Stimulated activated CD4-positive, alpha-beta T cell treated with anti-CD3 and anti-CD28 coated beads, Interleukin-1b, Interleukin-23, amount 100 ng/mL, for 24 hours (primary cell): ENCODE measurements at places on chromosomes 5 and 9.

- DNase-seq, result no peak
Observed at GRCh38 chr9:107760469-107761242, 271.1 kb upstream of the KLF4 start.

- DNase-seq, result peak; percentile 1
Observed at GRCh38 chr9:87535817-87536539, 38.3 kb downstream of the DAPK1 start.

DNA sequence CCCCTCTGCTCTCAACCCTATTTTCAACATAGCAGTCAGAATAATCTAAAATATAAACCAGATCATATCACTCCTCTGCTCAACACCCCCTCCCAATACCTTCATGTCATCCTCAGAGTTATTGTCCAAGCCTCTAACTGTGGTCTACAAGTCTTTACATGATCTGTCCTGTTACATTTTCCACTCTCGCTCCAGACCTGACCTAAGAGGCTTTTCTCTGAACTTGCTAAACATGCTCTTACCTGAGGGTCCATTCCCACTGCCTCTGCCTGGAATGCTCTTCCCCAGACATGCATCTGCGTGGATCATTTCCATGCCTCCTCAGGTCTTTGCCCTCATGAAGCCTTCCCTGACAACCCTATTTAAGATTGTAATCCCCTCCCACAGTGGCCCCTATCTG, 12.0 kb downstream of the NIPSNAP3B start:
- DNase-seq, result no peak

- no peak for DNase-seq
Observed at GRCh38 chr9:107838766-107839165, 349.2 kb upstream of the KLF4 start.

DNA sequence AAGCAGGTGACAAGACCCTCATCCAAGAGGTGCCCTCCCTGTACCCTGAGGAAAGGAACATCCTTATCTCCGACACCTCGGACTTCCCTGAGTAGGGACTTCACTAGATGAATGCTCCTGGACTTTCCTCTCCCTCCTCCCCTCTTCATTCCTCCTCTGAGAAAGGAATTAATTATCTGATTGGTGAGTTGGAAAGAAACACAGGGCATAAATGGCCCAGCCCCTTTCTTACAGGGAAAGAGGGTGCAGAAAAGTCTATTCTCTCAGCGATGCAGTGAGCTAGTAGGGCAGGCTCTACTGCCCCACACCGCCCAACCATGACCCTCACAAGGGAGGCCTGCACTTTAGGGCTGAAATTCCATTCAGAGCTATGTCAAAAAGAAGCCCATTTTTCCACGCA, 87.5 kb downstream of the TTC39B start:
- DNase-seq, result no peak

DNA sequence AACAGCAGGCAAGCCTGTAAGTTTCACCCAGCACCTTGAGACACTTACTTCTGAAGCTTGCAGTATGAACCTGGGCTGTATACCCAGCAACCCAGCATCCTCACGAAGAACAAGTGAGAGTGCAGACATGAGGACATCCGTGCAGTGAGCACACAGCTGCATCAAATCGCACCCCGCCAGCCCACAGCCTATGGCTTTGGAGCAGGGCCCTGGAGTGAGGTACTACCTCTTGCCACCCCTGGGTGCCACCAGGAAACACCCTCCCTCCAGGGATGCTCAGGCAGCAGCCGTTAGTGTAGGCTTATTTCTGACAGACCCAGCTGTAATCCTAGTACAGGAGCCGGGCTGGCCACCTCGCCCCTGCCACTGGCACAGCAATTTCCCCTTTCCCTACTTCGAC, 81.4 kb downstream of the ATPSCKMT start:
- no peak for DNase-seq

DNA sequence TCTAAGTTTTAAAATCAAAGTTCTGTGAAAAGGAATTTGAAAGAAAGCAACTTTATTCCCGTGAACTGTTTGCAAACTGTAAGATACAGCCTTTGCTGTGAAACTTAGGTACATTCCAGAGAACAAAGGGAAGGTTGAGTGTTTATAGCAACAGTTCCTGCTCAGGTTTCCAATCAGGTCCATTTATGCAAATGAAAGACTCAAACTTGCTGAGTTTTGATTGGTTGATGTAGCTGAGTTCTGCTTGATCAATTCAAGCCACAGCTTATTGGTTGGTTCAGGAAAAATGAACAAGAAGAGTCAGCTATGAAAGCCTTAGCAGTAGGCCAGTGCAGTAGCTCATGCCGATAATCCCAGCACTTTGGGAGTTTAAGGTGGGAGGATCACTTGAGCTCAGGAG, 37.9 kb downstream of the SLC27A6 start:
- DNase-seq, result no peak

DNA sequence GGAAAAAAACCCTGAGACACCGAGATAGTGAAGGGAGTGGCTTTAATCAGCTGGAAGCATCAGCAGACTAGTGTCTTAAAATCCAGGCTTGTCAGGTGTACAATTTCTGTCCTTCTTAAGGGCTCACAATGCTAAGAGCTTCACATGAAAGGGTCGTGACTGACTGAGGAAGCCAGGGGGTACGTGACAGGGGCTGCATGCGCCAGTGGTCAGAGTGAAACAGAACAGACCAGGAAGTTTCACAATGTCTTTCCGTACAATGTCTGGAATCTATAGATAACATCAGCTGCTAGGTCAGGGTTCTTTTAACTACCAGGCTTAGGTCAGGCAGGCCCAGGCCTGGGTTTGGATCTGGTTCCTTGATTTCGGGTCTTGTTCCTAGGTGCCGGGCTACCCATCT, 253.0 kb downstream of the CDH10 start:
- DNase-seq, result no peak

DNA sequence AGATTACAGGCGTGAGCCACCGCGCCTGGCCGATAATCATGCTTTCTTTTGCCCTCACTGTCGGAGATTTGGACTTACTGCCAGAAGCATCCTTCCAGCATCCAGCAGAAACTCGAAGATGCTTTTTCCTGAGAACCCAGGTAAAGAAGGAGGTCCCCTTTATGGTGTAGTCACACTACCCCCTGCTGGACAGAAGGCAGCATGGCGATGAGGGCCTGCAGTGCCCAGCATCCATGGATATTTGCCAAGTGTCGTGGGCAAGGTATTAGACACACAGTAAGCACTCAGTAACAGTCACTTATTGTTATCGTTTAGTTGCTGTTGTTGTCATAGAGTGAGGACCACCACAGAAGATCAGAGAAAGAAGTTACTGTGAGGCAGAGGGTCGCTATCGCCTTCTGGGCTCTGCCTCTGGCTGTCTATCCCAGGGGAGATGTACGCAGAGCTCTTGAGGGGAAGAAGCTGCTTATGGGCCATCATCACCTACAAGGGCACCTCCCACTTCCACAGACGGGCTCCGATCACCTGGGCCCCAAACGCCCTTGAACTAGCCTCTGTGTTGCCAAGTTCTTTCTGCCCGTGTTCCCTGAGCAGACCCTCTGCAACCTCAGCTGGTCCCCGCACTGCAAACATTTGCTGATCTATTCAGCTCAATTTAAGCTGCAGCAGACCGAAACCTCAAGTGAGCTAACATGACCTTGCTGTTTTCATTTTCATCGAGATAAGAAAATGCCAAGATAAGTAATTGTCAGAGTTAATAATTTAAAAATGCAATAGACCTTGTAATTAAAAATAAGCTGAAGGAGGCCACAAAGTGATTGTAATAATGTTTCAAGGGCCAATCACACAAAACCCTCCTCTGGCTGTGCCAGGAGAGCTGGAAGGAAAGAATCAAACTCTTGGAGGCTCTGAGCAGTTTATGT, 23.9 kb downstream of the C5orf15 start:
- peak; percentile 44 for DNase-seq

- DNase-seq, result no peak
Observed at GRCh38 chr5:108557686-108558085, 175.8 kb upstream of the FBXL17 start.

DNA sequence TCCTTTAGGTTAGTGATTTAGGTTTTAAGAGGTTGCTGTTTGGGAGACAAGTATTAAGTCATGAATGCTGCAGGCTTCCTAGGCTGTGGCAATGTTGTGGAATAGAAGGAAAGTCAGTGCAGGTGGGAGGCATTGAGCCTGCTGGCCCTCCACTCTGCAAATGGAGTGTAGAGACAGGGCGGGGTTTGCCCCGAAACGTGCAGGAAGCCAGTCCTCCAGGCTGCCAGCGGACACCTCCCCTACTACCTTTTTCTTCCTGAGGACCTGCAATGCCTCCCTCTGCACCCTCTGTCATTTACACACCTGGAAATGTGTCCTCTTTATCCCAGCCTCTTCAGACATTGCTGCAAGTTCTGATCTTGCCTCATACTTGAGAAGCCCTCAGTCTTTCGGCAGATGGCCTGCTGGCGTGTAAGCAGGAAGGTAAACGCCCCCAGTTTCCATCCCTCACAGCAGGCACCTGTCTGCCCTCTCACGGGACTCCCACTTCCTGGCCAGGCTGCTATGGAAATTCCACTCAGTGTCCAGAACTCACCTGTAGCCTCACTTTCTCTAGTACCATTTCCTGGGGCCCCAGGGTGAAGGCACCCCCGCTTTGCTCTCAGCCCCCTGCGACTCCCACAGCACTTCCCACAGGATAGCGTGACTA, 81.6 kb upstream of the BOD1 start:
- no peak for DNase-seq

DNA sequence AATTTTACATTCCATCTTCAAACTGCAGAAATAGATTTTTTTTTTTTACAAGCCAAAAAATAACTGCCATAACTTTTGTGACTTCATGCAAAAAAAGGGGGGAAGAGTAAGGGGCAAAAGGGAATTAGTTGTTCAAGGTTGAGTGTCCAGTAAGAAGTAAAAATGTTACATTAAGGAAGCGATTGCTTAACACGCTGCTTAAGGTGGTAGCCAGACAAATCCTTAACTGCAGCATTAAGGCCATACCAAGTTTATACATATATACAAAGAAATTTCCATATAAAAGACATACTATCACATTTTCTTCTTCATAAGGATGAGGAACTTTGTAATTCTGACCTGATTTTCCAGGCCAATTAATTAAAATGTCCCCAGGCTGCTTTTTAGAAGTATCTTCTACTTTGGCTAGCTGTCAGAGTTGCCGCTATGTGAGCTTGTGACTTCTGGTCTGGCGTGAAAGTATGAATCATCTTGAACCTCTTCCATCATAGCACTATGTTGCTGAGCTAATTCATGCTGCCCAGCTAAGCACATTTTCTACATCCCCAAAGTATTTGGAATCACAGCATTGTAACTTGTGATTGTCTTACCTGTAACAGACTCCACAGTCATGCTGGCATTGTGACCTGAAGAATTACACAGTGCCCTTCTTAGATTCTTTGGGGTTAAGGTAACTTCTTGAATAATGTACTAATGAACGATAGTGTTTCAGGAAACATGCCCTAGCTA, 40.0 kb downstream of the G3BP1 start:
- DNase-seq, result no peak

GRCh38 chr5:13179407-13180087, 764.9 kb downstream of the DNAH5 start:
- no peak for DNase-seq

- DNase-seq, result no peak
Observed at GRCh38 chr9:129380961-129381401, 202.9 kb upstream of the IER5L start.

DNA sequence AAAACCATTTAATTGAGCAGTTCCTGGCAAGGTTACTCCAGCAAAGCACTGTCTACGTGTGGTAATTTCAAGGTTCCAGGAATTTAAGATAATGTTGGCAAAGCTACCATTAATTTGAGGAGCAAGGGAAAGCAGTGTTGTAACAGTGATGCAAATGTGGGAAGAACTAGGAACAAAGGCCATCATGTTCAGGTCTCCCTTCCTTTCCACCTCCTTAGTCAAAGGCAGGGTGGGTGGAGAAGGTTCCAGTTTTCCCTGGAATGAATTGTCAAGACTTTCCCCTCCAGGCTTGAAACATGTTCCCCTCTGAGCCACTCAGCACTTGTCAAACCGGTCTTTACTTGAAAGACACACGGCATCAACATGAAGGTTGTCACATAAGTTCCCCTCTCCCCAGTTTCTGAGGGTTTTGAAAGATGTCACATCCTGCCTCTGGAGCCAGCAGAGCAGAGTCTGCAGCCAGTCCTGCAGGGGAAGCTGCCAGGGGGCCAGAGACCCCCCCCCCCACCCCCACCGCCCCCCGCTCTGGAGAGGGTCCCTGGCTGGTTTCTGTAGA, 226.0 kb downstream of the GAS1 start:
- no peak for DNase-seq

DNA sequence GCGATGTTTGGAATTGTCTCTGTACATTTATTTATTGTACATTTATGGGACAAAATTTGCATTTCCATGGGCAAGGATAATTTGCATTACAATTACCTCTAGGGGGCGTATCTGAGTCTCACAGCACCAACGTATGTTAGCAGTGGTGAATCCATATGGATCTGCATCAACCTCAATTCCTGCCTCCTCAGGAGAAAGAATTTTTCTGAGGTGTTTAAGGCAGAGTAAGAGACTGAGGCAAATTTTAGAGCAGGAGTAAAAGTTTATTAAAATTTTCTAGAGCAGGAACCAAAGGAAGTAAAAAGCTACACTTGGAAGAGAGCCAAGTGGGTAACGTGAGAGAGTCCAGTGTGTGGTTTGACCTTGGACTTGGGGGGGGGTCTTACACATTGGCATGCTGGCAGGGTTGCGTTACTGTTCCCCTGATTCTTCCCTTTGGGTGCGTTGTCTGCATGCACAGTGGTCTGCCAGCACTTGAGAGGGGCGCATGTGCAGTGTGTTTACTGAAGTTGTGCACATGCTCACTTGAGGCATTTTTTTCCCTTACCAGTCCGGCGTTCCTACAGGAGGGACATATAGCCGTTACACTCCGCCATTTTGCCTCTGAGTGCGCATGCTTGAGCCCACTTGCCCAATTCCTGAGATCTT, 21.0 kb upstream of the RAB14 start:
- DNase-seq, result no peak

- DNase-seq, result no peak
Observed at GRCh38 chr9:37621273-37622121, 29.1 kb upstream of the TOMM5 start.

DNA sequence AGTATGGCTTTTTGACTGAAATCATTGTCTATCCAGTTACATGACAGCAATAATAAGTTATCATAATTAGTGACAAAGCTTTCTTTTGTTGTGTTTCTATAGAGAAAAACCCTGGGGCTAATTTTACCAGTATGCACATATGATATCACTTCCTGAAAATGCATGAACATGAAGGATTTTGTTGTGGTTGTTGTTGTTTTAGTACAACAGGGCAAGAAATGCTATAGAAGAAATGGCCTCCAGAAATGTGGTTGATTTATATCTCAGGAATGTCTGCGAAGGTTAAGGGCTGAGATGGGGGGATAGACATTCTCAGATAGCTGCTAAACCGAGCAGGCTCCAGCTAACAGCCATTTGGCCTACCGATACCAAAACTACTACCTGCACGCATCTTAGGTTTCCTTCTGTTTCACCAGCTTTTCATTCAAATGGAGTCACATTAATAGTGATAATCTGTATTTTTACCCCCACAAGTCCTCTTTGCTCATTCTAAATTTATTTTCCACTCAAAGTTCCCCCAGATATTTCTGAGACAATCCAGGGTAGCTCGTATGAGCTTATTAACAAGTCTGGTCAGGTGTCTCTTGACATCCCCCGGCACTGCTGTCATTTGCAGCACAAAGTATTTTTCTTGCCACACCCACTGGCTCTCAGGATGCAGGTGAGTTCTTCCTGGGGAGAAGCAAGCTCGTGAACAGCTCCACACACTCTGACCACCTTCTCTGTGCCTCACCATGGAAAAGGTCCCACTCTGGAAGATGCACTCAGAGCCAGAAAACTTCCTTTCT, 232.4 kb upstream of the GAS1 start:
- DNase-seq, result no peak

GRCh38 chr5:146016764-146017484, 80.5 kb downstream of the SH3RF2 start:
- no peak for DNase-seq
